Muscle of leg (tissue), 16 donors: ENCODE measurements at places on chromosomes 4 and X. TPM values are rescaled to one million over a fixed set of nuclear protein-coding genes. Genes with fewer than 3 reads are reported as not detected.

GLOD5 gene
- not detected for total RNA-seq

MFAP3L gene
- 1.1 TPM for total RNA-seq

PDZD11 gene
- 30.7 TPM for total RNA-seq

NPY2R gene
- total RNA-seq, result under 0.01 TPM

FREM3 gene
- total RNA-seq, result 0.13 TPM

PPP1R2C gene
- total RNA-seq, result not detected

SHROOM3 gene
- 25.1 TPM for total RNA-seq

CXCL8 gene
- 4.0 TPM for total RNA-seq

NUP62CL gene
- total RNA-seq, result 0.84 TPM

POU3F4 gene
- total RNA-seq, result under 0.01 TPM

TCEAL6 gene
- total RNA-seq, result not detected
